ENCODE measurements at places on chromosomes 5 and 9.

DNA sequence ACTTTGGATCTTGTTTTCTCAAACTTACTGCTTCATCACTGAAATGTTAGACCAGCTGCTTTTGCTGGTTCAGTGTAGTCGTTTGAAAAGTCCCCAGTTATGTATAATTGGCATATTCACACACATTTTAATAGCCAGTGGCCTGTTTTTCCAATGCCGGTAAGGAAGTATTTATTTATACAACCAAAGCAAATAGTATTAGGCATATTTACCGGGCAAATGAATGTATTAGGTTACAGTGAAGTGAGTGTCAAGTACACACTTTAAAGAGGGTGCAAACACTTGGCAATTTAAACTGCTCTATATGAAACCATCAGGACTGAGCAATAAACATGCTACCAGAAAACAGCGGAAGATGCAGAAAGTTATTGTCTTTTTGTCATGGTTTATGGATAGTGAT is 242.9 kb downstream of the MCTP1 start:
- peak; percentile 74 for DNase-seq

GRCh38 chr5:84274585-84275468 is 109.9 kb downstream of the EDIL3 start:
- no peak for DNase-seq

GRCh38 chr9:133103183-133103986 is 17.7 kb downstream of the RALGDS start:
- no peak for DNase-seq

DNA sequence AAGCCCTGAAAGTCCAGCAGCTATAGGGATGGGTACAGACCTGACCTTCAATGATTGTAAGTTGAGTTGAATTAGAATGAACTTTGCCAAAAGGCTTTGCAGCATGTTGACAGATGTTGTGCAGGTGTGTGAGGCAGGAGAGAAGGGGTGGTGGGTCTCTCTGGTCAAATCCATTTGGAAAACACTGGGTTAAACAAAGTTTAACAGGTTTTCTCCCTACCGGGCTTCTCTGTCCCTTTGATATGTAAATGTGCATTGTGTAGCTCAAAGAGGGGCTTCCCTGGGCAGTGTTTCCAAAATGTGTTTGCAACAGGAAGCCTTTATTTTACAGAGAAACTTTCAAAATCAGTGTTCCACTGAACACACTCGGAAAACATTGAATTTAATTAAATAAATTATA is 72.1 kb upstream of the BRINP1 start:
- DNase-seq, result no peak

GRCh38 chr9:81305561-81306182 is 383.7 kb downstream of the TLE1 start:
- DNase-seq, result no peak

Measured in NCI-H774 (cell line).